ENCODE measurements at places on chromosomes 7 and 10.

GRCh38 chr10:63665670-63666134 is 144.5 kb downstream of the REEP3 start:
- DNase-seq, result no peak

GRCh38 chr10:35824704-35825103 is 182.6 kb upstream of the FZD8 start:
- DNase-seq, result peak; percentile 29

GRCh38 chr7:68700414-68700813 is 897.9 kb upstream of the AUTS2 start:
- no peak for DNase-seq

GRCh38 chr10:4459531-4459930 is 366.5 kb upstream of the AKR1E2 start:
- DNase-seq, result no peak

DNA sequence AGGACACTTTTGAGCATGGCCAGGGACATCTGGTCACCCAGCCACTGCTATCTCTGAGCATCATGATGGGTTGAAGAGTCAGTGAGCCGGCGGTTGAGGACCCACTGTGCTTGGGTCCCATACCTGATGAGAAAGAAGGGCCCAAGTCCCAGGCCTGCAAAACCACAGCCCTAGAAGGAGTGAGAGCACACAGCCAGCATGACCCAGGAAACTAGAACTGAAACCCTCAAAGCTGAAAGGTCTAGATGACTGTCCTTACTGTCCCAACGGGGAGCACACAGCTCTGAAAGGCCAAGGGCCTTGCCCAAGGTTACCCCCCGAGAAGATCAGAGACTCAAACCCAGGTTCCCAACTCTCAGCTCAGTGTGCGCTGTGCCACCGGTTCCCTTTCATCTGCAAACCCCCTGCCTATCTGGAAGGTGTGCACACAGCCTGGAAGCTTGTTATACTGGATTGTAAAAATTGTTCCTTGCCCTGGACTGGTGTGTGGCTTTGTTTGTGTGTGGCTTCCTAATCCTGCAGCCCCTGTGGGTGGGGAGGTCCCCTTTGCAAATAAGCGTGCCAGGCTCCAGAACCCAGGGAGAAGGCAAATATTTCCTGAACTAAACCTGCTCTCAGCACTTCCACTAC is 22.6 kb upstream of the PSAP start:
- peak; percentile 60 for DNase-seq

DNA sequence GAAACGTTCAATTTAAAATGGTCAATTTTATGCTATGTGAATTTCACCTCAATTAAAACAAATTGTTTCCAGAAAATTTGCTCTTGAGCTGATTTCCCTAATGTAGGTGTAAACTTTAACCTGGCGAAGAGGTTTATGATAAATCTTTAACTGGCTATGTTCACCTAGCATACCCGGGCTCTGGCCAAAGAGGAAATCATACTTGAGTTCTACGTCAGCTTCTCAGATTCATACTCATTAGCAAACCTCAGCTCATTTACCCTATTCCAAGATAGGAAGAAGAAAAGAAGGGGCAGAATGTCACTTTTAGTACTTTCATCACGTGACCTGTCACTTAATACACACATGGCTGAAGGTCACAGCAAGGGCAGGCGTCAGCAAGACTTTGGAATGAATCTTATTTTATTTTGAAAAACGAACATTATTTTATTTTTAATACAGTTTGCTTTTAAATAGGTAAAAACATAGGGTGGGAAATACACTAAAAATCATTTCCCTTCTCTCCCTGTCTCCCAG is 97.0 kb downstream of the ABLIM1 start:
- DNase-seq, result no peak

DNA sequence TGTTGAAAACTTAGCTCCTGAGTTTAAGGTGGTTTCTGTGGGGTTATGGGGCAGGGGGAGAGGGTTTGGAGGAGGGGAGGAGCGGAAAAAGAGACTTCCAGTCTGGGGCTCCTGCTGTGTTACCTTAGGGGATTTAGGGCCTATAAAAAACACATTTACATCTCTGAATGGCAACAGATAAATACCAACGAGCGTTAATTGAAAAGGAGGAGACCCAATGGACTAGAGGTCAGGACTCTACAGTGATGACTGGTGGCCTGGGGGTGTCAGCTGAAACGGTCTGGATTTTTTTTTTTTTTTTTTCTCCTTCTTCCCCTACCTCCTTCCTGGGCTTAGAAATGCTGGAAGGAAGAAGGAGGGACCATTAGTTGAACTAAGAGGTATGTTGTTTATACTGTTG is 47.4 kb downstream of the AUTS2 start:
- no peak for DNase-seq

- DNase-seq, result no peak
Measured at GRCh38 chr10:32960022-32960421, 2.0 kb upstream of the ITGB1 start.

DNA sequence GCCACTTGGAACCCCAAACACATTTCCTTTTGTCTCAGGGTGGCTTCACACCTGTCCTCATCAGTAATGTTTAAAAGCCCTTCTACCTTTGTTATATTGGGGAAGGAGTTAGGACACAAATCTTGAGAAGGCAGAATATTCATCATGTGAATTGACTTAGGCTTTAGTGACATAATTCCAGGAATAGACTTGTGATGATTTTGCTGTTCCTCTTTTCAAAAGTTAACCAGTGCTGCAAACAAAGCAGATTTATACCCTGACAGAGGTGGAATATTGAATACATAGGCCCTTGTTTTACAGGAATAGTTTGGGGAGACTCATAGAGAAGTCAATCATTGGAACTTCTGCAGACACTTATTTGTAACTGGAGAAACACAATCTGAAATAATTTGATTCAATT is 27.0 kb downstream of the ZNF786 start:
- DNase-seq, result peak; percentile 43

DNA sequence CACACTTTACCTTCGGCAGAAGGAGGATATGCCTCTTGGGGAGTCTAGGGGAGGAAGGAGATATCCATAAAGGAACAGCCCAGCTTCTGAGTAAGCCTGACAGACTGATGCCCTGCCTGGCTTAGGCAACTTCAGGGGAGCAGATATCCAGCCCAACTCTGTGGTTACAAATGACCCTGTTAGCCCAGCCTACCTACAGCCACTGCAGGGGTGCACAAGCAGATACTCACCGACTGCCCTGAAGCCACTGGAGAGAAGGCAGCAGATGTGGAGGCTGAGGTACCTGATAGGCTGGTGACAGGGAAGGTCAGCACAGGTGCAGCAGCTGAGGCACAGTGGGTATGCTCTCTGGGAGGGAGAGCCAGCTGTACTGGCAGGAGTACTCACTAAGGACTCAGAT is 770.2 kb downstream of the GRID1 start:
- DNase-seq, result no peak

- no peak for DNase-seq
Measured at GRCh38 chr10:75402486-75403143, 1.1 kb upstream of the ZNF503 start.

GRCh38 chr7:100158229-100159098 is at the start of gene TRAPPC14:
TSS of gene TRAPPC14 (minus strand) at chr7:100158723. CDS start at chr7:100158499, 224 bp downstream.
- DNase-seq, result peak; percentile 77

DNA sequence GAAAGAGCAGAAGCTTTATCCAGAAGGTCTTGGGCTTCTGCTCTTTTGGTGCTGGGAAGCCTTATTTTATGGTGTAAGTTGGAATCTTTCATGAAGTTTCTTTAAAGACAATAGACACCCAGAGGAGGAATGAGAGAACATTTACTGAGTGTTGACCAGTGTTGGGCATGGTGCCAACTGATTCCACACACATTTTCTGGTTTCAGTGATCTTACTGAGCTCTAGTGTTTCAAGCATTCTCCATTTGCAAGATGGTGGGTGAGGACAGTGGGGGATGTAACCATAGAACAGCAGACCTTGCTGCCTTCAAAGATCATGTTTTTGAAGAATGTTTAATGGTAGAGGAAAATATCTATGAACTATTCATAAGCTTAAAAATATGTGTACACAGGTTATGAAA is 114.6 kb downstream of the LRMDA start:
- no peak for DNase-seq

GRCh38 chr7:96770758-96771157 is 61.1 kb upstream of the SEM1 start:
- no peak for DNase-seq

GRCh38 chr10:19862811-19863515 is 46.7 kb downstream of the PLXDC2 start:
- DNase-seq, result no peak

GRCh38 chr10:125261491-125262186 is 101.3 kb upstream of the CTBP2 start:
- DNase-seq, result no peak

GRCh38 chr7:83658126-83658525 is 9.2 kb upstream of the SEMA3E start:
- no peak for DNase-seq

DNA sequence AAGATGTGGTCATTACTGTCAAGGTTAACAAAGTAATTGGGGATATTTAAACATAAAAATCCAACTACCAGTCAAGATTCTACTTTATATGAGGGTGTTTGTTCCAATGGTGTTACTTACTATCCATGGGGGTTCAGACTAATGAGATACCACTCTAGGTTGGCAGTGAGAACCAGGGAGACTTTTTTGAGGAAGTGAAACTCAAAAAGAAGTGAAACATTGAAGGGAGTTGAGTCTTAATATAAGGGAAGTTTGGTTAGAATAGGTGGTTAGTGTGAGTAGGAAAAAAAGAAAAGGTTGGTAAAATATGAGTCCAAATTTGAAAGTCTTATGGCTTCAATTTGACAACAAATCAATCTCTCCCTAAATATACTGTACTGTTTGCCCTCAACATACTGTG is 123.6 kb upstream of the ANK3 start:
- peak; percentile 3 for DNase-seq

GRCh38 chr7:36887969-36888368 is 163.7 kb upstream of the AOAH start:
- no peak for DNase-seq

DNA sequence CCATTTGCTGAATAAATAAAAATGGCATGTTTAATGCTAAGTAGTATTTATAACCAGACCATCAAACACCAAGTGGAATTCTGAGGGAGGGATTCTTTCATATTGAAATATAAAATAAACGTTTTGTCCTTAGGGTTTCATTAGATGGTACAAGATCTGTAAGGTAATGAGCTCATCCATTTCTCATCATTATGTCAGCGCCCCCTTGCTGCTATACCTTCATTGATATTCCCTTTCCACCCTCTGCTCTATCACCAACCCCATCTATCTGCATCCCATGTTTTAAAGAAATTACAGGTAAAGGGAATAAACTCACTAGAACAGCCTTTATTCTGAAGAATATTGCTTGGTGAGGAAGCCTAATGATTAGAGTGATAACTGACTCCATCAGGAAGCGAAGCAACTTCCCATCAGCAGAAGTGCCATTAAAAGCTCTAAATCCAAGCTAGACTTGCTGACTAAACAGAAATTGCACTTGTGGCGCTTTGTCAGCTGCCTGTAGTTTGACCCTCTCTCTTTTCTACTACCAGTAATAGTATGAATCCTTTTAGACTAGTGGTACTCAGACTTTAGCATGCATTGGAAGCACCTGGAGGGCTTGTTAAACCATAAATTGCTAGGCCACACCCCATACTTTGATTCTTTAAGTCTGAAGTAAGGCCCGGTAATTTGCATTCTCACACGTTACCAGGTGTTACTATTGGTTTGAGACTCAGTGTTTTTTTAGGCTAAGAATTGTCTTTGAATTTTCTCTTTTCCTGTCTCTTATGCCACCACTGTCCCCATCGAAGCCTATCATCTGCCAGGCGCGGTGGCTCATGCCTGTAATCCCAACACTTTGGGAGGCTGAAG is 27.5 kb downstream of the ADD3 start:
- DNase-seq, result no peak

DNA sequence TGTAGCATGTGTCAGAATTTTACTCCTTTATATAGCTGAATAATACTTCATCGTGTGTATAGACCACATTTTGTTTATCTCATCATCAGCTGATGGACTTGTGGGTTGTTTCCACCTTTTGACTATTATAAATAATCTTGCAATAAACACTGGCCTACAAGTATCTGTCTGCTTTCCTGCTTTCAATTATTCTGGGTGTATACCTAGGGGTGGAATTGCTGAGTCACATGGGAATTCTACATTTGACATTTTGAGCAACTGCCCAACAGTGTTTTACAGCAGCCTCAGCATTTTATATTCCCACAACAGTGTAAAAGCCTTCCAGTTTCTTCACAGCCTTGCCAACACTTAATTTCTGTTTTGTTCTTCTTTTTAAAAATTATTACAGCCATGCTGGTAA is 200.3 kb upstream of the PRSS1 start:
- DNase-seq, result no peak

- no peak for DNase-seq
Measured at GRCh38 chr10:3786295-3787015, 1.4 kb upstream of the KLF6 start.

GRCh38 chr10:14671386-14671831 is 103.3 kb downstream of the FAM107B start:
- DNase-seq, result no peak

GRCh38 chr7:1463676-1464223 is 4.5 kb upstream of the MICALL2 start:
- DNase-seq, result no peak

GRCh38 chr7:146492017-146492416 is 375.4 kb downstream of the CNTNAP2 start:
- no peak for DNase-seq

GRCh38 chr7:55548295-55548731 is 24.0 kb downstream of the VOPP1 start:
- DNase-seq, result no peak

DNA sequence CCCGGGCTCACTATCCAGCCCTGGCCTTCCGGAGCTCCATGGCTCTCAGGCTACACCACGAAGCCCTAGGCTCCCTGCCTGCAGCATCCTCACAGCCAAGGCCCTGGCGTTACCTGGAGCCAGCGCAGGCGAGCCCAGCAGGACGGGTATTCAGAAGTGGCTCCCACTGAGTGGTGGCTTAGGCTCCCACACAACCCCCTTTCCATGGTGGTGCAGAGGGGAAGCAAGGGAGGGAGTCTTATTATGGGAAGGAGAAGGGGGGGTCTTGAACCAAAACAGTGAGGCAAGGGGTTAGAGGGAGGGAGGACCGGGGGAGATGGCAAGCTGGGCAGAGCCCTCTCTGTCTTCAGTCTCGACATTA is 29.6 kb upstream of the NDST2 start:
- no peak for DNase-seq

DNA sequence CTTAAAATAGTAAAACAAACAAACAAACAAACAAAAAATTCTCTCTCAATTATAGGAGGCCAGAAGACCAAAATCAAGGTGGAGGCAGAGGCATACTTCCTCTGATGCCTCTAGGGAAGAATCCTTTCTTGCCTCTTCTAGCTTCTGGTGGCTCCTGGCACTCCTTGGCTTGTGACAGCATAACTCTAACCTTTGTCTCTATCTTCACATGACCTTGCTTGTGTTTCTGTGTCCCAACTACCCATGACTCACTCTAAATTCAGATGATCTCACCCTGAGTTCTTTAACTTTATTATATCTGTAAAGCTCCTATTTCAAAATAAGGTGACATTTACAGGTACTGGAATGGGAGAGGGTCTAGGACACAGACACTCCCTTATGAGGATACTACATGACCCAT is 88.3 kb upstream of the ANTXRL start:
- no peak for DNase-seq

All from MV-4-11 (cell line).